ENCODE measurements at places on chromosomes 7 and 10.

- DNase-seq: no peak
These were observed 114.6 kb downstream of the WDR37 start for GRCh38 chr10:1170867-1171180.

DNA sequence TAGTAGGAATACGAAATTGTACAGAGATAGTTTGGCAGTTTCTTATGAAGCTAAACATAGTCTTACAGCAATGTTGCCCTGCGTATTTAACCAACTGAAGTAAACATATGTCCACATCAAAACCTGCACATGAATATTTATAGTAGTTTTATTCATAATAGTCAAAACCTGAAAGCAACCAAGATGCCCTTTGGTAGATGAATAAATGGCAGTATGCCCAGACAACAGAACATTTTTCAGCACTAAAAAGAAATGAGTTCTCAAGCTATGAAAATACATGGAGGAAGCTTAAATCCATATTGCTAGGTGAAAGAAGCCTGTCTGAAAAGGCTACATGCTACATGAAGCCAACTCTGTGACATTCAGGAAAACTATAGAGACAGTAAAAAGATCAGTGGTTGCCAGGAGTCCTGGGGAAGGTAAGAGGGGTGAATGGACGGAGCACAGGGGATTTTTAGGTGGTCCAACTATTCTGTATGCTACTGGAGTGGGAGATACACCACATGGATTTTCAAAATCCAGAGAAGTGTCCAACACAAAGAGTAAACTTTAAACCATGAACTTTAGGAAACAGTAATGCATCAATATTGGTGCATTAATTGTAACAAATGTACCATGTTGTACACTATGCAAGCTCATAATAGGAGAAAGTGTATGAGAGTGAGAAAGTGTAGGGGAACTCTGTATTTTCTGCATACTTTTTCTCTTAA, 17.6 kb downstream of the GPRIN2 start:
- DNase-seq: no peak

- no peak for DNase-seq
These were observed 2.5 kb downstream of the ADAMTS14 start for GRCh38 chr10:70674560-70675495.

DNA sequence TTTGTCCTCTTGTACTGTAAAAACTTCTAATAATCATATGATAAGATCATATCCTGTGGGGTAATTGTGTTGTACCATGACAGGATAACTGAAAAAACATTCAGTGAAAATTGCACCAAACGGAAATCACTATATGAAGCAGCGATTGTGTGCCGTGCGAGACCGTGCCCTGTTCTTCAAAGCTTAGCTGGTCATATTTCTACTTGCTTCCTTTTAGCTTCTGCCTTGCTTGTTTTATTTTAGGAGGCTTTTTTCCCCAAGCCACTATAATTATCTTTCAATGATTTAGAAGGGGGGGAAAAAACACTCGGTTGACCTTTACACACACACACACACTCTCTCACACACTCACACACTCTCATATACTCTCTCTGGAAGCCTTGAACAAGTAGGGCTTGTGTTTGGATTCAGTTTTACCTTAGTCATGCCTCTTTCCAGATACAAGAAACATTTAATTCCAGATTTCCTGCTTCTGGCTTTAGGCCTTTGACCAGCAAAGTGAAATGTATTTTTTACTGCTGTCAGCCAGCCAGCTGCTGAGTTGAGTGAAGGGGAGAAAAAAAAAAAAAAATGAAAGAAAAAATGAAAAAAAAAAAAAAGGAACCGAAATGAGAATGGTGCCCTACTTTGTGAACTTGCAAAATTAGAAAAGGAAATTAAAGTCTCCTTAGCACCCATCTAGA, 181.4 kb downstream of the ARID5B start:
- no peak for DNase-seq

DNA sequence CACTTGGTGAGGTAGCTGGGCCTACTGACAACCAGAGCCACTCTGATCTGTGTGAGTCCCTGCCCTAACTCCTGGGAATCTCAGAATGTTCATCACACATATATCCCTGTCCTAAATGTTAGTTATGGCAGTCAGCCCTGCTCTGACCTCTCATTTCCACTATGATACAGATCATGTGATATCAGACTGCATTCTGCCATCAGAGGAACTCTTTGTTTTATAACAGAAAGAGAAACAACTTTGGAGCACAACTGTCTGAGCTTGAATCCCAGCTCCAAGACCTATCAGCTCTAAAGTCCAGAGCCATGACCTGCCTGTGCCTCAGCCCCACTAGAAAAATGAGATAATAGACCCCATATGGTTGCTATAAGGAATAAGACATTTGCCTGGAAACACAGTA, 54.6 kb upstream of the ABCB4 start:
- DNase-seq: no peak

GRCh38 chr10:7272008-7272407, 138.8 kb downstream of the SFMBT2 start:
- DNase-seq: no peak

- no peak for DNase-seq
These were observed 15.4 kb downstream of the OGDHL start for GRCh38 chr10:49746626-49747302.

DNA sequence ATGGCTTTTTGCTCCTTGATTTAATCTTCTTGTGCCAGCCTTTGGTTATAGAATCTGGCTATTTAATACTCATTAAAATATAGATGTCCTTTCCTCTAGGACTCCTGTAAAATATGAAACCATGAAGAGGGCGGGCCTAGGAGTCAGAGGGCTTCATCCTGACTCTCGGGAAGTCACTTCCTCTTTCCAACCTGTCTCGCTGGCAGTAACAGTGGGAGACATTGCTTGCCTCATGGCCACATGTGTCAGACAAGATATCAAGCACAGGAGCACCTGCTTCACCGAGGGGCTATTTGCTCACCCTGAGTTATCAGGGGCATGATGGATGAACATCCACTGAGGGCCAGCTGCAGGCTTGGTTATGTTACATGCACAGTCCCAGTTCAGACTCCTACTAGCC, 31.0 kb downstream of the SLIT1 start:
- no peak for DNase-seq
